ENCODE measurements at places on chromosomes 16 and 17.
A peak's percentile ranks its signal among the peaks of the same experiment; 100 is the strongest.

DNA sequence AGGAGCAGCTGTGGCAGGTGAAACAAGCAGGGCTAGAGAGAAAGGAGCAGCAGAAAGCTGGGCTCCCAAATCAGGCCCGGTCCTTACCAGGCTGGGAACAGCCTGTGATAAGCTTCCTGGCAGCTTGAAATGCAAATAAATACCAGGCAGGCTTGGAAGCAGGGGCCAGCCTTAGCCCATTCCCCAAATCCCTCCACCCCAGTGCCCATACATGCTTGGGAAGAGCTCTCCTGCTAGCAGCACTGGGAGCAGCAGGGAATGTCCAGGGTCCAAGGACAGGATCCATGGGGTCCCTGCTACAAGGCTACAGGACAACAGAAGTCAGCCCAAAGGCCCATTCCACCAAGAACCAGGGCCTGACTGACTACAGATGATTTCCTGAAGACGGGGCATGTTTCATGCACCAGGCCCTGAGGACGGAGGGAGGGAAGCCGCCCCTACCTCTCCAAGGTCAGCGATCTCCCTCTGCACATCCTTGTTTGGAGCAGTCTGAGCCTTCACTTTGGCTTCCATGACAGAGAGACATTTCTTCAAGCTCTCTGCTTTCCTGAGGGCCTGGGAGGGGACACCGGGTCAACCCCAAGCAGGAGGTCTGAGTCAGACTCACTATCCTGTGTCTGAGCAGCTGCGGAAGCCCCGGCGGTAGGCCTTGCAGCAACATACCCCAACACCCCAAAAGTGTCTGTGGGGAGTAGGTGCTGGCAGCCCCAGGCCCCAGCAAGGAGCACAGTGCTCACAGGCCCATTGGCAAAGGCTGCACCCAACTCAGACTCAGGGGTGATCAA, 2.6 kb upstream of the EXOSC6 start:
- no peak for DNase-seq

- peak; percentile 7 for DNase-seq
Observed at GRCh38 chr17:58587713-58588117, 73.3 kb upstream of the MTMR4 start.

- DNase-seq: no peak
Observed at GRCh38 chr16:54742436-54742835, 188.2 kb upstream of the IRX5 start.

- peak; percentile 34 for DNase-seq
Observed at GRCh38 chr17:77609553-77610517, 348.7 kb upstream of the TNRC6C start.

- DNase-seq: no peak
Observed at GRCh38 chr16:86007524-86007923, 108.6 kb downstream of the IRF8 start.

- no peak for DNase-seq
Observed at GRCh38 chr17:15966879-15967248, 21.9 kb downstream of the ADORA2B start.

GRCh38 chr17:68443972-68444464, 13.3 kb downstream of the WIPI1 start:
- no peak for DNase-seq

GRCh38 chr16:88686062-88686438, 257 bp downstream of the SNAI3 start:
- no peak for DNase-seq

DNA sequence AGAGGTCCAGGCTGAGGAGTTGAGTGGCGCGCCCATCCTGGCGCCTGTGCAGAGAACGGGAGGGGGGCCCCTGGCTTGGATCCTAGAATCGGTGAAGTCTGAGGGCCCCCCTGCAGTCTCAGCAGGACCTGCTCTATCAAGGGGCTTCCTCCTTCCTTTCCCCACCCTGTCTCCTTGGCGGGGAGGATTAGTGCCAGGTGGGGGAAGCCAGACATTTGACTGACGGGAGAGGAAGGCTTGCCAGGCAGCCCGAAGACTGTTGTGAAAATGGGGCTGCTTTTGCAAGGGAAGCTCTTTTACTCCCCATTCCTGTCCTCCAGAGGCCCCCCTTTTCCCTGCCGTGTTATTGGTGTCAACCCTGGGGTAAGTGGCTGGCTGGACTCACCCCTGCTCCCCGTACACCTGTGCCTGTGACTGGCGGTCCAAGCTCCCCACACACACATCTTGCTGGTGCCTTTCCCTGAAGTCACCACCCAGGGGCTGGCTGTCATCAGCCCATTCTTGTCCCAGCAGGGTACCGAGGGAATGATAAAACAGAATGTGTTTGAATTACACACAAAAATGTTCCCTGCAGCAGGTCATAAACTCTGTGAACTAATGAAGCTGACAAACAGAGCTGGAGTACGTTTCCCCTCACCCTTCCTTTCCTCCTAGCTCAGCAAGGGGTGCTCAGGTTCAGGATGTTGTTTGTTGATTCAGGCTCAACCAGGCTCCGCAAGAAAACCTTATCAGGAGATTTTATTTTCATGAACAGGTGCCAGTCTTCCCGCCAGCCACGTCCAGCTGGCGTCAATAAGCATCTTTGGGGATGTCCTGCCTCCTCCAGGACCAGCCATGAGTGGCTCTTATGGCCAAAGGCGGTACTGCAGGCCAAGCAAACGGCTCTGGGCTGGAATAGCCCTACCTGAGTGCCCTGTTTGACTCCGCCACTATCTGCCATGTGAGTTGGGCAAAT, 4.4 kb upstream of the ARMC7 start:
- DNase-seq: no peak

- no peak for DNase-seq
Observed at GRCh38 chr16:49563666-49564065, 190.1 kb downstream of the C16orf78 start.

DNA sequence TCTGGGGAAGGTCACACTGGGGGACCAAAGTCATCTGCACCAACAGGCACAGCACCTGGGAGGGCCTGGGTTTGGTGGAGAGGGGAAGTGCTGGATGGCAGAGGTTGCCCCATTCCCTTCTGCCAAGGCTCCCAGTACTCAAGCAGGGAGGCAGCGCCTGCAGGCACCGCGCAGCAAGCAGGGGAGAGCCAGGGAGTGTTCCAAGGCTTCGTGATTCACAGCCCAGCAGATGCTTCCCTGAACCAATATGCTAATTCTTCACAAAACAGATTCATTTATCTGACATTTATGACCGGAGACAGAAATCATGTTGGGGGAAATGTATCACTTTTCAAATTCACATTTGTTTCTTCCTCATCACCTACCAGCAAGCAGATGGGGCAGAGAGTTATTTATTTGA, 13.4 kb upstream of the CDH5 start:
- DNase-seq: no peak

DNA sequence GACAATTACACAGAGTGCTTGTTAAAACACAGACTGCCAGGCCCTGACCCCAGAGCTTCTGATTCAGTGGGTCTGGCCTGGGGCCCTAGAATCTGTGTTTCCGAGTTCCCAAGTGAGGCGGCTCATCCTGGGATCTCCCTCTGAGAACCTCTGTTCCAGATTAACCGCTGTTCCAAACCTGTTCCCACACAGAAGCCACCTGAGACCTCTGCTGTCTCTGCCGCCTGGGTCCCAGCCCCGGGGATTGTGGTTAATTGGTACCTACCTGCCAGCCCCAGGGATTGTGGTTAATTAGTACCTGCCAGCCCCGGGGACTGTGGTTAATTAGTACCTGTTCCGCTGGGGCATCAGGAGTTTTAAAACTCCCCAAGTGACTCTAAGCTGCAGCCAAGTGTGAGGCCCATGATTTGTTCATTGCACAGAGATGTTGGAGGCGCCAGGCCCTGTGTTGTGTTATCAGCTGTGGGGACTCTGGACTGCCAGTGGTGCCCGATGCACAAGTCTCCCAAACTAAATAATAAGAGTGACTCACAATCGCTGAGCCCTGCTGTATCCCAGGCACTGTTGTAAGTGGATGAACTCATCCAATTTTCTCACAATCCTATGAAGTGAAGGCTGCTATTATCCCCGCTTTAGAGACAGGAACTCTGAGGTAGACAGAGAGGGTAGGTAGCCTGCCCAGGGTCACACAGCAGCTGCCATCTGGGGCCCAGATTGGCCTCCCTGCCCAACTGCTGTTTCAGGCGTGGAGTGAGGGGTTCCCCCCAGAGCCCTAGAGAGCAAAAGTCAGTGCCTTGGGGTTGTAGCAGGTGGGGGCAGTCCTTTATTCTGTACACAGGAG, 219.7 kb downstream of the IRF8 start:
- no peak for DNase-seq

- DNase-seq: no peak
Observed at GRCh38 chr17:72372185-72372584, 251.4 kb downstream of the SOX9 start.

GRCh38 chr16:80570106-80570478, 29.3 kb downstream of the DYNLRB2 start:
- no peak for DNase-seq
